DMS79 treated with DMSO at 0.1 percent for 48 hours (cell line): ENCODE measurements at places on chromosomes 11 and 22.
A peak's percentile ranks its signal among the peaks of the same experiment; 100 is the strongest.

DNA sequence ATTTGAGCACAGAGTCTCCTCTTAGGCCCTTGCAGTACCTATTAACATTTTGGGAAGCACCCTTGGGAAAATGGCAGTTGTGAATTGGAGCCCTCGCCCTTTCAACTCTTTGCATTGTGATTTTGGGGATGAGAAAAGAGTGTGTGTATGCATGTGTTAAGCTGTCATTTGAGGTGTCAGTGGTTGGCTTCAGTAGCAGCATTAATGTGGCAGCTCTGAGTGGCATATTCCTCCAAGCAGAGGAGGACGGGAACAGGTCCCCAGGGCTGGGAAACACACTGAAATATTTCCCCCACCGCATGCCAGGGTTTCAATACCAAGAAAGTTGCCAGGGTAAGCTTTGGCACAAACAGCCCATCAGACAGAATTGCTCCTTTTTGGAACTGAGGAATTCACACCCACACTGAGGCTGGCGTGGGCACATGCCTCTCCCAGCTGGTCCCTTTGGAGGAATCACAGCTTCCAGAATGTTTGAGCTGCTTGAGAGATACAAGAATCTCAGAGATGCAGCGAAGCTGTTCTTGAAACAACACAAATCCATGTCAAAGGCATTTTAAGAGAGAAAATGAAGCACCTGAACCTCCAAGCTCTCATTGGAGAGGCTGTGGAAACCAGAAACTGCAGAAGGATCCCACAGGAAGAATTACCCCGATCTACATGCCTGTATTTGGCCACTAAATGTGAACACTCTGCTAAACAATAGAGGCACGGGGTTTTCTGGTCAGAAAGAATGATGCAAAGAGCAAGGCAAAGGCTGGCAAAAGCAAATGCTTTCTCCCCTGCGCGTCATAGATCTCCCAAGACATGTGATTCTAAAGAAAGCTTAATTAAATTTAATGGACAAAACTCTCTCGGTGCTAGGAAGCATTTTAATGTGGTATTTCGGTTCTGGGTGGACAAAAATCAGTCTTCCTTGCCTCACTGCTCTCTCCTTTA, 67.2 kb upstream of the RCN1 start:
- no peak for DNase-seq

DNA sequence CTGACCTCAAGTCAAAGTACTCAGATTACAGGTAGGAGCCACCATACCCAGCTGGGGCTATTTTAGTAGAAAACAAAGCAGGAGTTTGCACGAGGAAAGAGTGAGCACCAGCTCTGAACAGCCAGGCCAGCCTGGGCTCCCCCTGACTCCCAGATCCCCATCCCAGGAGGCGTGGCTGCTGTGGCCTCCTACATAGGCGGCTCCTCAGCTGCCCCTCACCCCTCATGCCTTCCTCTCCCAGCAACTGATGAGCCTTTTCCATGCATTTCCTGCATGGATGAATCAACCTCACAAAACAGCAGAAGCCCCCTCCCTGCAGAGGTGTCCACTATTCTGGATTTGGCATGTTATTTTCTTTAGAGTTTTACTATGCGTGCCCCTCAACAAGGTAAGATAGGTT, 10.5 kb upstream of the FLRT1 start:
- DNase-seq = no peak

DNA sequence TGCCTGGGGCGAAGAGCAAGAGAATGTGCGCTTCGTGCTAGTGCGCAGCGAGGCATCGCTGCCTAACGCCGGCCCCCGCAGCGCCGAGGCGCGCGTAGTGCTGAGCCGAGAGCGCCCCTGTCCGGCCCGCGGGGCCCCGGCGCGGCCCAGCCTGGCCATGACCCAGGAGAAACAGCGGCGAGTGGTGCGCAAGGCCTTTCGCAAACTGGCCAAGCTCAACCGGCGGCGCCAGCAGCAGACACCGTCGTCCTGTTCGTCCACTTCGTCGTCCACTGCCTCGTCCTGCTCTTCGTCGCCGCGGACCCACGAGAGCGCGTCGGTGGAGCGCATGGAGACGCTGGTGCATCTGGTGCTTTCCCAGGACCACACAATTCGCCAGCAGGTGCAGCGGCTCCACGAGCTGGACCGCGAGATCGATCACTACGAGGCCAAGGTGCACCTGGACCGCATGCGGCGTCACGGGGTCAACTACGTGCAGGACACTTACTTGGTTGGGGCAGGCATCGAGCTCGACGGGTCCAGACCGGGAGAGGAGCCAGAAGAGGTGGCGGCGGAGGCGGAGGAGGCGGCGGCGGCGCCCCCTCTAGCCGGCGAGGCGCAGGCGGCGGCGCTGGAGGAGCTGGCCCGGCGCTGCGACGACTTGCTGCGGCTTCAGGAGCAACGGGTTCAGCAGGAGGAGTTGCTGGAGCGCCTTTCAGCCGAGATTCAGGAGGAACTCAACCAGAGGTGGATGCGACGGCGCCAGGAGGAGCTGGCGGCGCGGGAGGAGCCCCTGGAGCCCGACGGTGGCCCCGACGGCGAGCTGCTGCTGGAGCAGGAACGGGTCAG, 1.0 kb downstream of the RASSF10 start:
- DNase-seq = peak; percentile 60

GRCh38 chr11:93100211-93100610, 97.6 kb downstream of the SLC36A4 start:
- no peak for DNase-seq

GRCh38 chr11:101567071-101567470, 16.7 kb downstream of the TRPC6 start:
- no peak for DNase-seq

GRCh38 chr11:68036717-68037239, 2.0 kb upstream of the TCIRG1 start:
- DNase-seq = no peak

DNA sequence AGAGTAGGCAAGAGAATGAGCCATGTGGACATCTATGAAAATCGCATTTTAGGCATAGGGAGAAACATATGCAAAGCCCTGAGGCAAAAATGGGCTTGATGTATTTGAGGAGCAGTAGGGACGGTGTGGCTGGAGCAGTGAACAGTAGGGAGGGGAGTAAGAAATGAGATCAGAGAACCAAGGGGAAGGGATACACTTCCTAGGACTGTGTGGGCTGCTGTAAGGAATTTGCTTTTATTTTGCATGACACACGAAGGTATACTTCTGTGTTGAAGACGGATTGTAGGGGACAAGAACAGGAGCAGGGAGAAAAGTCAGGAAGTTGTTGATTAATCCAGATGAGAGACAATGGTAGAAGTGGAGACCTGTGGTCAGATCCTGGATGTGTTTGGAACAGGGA, 572.1 kb downstream of the JRKL start:
- no peak for DNase-seq

DNA sequence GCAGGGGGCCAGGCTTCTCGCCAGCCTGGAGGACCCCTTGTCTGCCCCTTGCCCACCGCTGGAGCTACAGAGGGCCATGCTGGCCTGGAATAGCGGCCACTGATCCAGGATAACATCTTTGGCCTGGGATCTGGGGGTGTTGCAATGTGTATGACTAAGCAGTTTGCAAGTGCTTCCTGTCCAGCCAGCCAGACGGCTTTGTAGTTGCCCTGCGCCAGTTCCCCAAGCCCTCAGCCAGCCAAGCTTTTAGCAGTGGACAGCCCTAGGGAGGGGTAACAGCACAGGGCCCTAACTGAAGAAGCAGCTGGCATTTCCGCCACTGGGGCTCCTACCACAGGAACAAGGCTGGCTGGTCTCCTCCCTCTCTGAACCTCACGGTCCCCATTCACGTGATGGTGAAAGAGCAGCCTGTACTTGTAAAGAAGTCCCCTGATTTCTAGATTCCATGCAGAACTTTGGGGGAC, 32.1 kb downstream of the UQCR10 start:
- no peak for DNase-seq

DNA sequence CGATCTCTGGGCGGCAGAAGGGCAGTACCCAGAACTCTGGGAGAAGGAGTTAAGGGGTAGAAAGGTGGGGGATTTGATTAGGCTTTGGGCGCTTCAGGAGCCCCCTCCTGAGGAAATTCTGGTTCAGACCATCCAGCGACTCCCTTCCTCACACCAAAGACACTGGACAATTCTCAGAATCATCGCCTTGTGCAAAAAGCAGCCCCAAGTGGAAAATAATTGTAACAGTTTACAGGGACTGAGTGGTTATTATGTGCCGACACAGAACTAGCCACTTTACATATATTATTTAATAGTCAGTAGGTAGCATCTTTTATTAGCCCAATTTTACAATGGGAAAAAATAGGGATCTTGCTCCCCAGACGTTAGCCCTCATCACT, 662 bp upstream of the TRIM3 start:
- DNase-seq = no peak

DNA sequence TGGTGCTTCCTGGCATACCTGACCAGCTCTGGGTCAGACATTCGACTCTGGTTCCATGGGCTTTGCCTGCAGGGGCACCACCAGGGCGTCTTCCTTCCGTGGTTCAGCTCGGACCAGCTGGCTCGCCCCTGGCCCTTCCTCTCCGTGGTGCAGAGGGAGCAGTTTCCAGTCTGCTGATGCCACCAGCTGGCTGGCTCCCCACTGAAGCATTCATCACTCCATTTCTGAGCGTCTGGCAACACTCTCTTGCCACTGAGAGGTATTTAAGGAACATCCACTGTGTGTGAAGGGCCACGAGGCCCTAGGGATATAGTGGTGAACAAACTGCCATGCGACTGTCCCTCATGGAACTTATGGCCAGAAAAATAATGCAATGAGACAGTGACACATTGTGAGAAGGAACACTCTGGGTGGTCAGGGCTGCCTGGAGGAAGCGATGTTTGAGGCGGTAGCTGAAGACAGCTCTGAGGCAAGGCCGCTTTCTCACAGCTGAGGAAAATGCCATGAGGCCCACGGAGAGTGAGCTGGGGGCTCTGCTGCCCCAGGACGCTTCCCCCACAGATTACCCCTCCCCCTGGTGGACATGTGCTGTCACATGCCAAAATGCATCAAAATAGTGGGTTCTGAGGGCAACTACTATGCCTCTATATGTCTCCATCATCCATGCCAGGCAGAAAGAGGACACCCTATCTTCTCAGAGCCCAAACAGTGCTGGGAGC, 44.9 kb upstream of the ARFGAP3 start:
- DNase-seq = no peak

GRCh38 chr22:46614025-46614931, 5.9 kb upstream of the GRAMD4 start:
- DNase-seq = no peak

GRCh38 chr22:41256254-41257253, 15.8 kb upstream of the CHADL start:
- DNase-seq = no peak

GRCh38 chr11:110724358-110724757, 12.1 kb upstream of the ARHGAP20 start:
- DNase-seq = no peak

DNA sequence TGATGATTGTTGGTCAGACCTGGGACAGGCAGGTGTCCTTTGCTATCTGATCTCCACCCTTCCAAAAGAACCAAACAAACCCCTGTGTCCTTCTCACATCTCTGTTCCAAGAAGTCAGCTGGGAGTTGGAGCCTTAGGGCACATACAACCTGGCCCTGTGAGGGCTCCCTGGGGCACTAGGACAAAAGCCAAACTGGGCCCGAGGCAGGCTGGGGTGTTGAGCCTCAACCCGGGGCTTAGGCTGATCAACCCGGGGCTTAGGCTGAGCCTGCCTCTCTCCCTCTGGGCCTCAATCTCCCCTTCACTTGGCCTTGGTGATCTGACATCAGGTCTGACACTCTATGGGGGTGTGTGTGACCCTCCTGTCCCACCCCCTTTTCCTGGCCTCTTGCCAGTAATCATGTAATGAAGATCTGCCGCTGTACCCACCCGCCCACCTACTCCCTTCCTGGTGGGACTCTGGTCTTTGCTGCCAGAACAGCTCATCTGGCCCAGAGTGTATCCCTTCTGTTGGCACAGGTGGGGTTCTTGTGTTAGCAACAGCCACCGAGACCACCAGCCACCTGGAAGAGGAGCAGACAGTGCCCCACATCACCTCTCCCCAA, 22.8 kb upstream of the UVRAG start:
- no peak for DNase-seq
